CD4-positive, alpha-beta T cell (primary cell): ENCODE measurements at places on chromosomes 6 and 20.

DNA sequence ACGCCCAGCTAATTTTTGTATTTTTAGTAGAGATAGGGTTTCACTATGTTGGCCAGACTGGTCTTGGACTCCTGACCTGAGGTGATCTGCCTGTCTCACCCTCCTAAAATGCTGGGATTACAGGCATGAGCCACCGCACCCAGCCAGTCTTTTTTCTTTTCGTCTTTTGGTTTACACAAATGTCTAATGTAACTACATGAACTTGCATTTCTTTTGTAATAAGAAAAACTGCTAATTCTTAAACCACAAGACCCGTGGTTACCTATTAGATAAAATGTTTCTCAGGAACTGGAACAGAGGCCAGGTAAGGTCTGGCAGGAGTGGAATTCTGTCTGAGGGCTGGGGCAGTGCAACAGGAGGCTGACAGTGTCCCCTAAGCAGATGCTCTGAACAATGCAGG is 32.7 kb upstream of the GSTA3 start:
- DNase-seq, result no peak

GRCh38 chr6:152146385-152146784 is 338.9 kb downstream of the ESR1 start:
- no peak for DNase-seq

- DNase-seq, result no peak
Observed at GRCh38 chr6:10343320-10343719, 71.6 kb downstream of the TFAP2A start.

DNA sequence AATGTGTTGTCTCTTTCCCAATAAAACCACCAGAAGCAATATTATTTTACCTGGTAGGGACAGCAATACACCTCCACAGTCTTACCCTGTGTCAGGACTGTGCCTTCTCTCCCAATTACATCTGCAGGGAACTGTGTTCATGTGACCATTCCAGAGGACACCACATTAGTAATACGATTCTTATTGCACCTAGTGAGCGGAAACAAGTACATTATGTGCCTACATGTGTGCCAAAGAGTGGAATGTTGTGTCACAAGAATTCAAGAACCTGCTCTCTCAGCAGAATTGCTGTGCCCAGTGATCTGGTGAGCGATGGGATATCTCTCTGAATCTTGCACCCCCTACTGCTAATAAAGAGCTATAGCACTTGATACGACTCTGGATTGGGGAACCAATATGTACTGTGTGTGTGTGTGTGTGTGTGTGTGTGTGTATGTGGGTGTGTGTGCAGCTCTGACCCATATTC is 57.4 kb upstream of the FOXC1 start:
- DNase-seq, result no peak

DNA sequence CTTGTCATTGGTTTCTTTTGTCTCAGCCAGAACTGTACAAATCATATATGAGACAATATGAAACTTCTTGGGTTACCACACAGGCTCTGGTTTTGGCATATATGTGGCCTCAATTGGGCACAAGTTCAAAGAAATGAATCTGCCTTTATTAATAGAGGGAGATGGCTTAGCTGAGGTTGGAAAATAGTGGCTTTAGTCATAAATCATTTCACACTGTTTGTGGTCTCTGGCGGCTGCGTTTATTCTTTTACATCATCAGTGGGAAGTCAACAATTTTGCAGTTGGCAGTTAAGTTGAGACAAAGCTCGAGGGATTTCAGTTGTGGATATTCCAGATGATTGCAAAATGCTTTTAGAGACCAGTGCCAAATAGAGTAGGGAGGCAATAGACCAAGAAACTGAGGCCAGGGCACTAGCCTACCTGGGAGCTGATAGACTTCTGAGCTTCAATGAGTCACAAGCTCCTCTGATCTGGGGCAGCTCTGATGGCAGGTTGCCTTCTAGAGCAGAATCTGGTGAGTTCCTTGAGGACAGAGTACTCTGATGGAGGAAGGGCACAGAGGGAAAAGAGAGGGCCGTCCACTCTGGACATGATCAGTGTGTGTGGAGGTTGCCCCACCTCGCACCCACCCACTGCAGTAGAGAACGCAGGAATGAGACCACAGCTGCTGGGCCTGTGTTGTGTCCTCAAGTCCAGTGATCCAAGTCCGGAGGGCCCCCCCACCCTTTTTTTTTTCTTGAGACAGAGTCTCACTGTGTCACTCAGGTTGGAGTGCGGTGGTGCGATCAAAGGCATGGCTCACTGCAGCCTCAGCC is 73.5 kb downstream of the ARMC2 start:
- DNase-seq, result no peak

DNA sequence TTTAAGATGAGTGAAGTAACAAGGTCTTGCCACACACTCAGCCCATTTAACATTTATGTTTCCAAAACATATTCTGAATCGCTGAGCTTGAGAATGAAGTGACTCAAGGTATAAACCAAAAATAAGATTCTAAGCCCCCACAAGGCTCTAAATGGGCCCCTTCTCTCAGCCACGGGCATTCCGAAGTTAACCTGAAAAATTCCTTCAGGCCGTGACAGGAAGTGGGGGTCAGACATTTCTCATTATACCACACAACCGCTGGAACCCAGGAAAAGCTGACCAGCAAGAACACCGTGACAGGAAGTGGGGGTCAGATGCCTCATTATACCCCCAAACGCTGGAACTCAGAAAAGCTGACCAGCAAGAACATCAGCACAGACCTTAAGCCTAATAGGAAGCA is 247.9 kb downstream of the ERMARD start:
- DNase-seq, result no peak

DNA sequence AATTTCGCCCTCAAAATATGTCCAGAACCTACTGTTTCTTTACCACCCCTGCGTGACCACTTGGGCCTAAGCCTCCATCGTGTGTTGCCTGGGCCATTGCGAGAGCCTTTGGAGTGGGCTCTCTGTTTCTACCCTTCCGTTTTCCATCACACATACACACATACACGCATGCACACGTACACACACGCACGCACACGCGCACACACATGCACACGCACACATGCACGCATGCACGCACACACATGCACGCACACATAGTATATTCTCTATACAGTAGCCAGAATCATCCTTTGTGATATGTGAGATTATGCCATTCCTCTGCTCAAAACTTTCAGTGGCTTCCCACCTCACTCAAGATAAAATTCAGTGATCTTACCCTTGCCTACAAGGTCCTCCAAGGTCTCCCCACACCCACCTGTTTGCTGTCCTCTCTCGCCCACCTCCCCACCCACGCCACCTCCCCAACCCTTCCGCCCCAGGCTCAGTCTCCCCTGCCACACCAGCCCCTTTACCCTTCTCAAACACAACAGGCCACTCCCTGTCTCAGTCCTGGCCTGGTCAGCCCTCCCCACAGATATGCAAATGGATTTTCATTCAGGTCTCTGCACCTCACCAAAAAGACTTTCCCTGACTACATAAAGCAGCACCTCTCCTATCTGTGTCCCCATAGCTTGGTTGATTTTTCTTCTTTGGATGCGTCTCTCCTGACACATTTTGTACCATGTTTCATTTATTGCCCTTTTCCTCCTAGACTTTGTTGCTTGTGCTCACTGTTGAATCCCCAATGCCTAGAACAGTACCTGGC is 559.6 kb downstream of the CD83 start:
- DNase-seq, result no peak

- DNase-seq, result no peak
Observed at GRCh38 chr6:156167016-156167624, 610.1 kb upstream of the ARID1B start.

DNA sequence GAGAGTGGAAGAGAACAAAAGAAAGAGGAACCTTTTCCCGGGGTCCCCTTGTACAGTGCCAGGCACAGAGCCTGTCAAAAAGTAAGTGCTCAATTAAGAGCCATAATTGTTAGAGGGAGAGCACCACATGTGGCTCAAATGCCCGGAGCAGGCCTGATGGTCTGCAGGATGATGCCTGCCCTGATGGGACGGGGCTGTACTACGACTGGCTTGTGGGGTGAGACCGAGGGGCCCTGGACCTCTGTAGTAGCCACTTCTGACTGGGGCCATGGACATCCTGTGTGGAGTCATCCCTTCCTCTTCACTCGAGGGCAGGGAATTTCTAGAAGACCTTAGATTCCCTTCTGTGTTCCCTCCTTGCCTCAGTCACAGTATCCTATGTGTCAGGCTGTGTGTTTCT is 47.9 kb downstream of the KCNK5 start:
- no peak for DNase-seq

DNA sequence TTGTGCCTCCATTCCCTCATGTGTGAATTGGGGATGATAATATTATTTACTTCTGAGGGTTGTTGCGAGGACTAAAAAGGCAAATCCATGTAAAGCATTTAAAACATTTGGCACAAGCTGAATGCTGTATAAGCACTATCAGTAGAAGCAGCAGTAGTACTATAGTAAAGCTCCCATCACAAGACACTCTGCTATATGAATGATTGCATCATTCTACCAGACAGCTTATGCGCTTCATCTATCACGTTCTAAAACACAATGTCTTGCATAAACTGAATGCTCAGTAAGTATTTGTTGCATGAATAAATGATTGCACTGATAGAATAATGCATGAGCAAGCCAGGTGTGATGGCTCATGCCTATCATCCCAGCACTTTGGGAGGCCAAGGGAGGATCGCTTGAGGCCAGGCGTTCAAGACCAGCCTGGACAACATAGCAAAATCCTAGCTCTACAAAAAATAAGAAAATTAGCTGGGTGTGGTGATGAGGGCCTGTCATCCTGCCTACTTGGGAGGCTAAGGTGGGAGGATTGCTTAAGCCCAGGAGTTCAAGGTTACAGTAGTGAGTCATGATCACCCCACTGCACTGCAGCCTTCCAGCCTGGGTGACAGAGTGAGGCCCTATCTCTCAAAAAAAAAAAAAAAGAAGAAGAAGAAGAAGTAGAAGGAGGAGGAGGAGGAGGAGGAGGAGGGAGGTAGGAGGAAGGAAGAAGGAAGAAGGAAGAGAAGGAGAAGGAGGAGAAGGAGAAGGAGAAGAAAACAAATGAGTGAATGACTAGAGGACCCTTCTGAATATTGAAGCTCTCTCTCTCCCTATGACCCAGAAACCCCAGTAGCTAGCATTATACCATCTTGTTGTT is 50.0 kb upstream of the FOXO3 start:
- no peak for DNase-seq

DNA sequence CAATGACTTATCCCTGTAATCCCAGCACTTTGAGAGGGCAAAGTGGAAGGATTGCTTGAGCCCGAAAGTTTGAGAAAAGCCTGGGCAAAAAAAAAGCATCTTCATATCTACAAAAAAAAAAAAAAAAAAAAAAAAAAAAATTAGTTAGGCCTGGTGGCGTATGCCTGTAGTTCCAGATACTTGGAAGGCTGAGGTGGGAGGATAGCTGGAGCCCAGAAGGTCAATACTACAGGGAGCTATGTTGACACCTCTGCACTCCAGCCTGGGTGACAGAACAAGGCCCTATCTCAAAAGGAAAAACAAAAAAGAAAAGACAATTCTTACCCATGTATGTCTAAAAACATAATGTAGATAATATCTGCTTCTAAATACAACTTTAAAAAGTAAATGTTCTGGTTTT is 27.2 kb downstream of the CRISP1 start:
- no peak for DNase-seq

GRCh38 chr6:157977176-157977804 is 4.4 kb upstream of the SYNJ2 start:
- DNase-seq, result no peak

GRCh38 chr6:70280400-70280853 is 22.5 kb downstream of the COL9A1 start:
- DNase-seq, result no peak

GRCh38 chr6:33118525-33119123 is 42.8 kb downstream of the HLA-DPB1 start:
- no peak for DNase-seq

DNA sequence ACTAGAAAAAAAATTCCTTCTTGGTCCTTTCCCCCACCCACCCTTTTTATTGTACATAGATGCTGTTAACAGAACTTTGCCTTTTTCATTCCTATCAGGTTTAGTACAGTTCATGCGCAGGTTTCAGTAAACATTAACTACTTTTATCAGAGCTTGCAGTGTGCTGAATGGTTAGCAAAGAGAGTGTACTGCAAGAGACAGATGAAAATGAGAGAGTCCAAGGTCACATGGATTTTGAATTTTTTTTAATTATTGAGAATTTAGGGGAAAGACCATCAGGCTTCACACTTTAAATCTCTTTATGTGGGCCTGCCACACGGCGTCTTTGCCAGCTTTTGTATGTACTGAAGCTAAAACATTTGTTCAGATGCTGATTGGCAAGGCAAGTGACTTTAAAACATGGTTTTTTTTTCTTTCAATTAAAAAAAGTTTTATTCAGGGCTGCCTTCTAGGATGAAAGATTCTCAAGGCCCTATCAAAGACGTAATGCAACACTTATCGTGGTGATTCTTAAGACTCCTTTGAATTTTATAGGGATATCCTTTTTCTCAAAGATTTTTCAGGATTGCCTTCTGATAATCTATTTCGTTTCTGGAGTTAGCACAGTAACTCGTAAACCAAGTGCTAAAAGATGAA is 32.2 kb downstream of the RREB1 start:
- no peak for DNase-seq

GRCh38 chr6:27078734-27079357 is 168.7 kb upstream of the PRSS16 start:
- peak; percentile 9 for DNase-seq

DNA sequence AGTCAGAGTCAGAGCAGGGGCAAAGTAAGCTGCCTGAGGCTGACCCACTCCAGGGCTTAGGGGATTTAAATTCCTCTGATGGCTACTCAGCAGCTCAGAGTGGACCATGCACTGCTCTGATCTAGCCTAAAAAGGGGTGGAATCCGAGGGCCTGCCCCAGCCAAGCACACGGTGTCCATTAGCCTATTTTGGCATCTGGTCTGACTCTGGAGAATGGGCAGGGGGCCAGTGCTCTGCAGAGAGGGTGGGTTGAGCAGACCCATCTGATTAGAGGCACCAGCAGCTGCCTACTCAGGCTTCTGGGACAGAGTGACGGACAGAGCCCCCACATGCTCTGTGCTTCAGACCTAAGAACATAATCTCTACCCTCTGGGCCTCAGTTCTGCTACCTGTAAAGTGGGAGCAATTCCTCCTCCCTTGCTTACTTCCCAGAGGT is 25.9 kb upstream of the TGM2 start:
- DNase-seq, result no peak

GRCh38 chr6:52317841-52318581 is 33.5 kb upstream of the MCM3 start:
- DNase-seq, result no peak

DNA sequence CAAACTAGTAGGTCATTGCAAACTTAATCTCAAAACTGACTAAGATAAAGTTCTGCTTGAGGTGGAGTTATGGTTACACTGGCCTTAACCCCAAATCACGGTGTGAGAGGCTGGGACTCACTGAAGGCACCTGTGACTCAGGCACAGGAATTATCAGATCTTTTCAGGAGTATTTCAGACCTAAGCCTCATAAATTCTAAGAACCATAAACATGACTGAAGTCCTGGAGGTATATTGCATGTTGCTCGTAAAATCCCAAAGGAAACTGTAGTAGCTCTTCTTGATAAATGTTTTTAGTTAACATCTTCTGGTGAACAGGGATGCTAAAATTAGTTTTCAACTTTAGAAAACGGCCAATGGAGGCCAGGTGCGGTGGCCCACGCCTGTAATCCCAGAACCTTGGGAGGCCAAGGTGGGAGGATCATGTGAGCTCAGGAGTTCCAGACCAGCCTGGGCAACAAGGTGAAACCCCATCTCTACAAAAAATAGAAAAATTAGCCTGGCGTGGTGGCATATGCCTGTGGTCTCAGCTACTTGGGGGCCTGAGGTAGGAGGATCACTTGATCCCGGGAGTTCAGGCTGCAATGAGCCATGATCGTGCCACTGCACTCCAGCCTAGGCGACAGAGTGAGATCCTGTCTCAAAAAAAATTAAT is 36.5 kb downstream of the DZANK1 start:
- DNase-seq, result no peak
